ENCODE measurements at places on chromosomes 2 and 18. TPM values are rescaled to one million over a fixed set of nuclear protein-coding genes. Genes with fewer than 3 reads are reported as not detected.

GRCh38 chr2:100627330-100628300 is 64.8 kb downstream of the PDCL3 start:
- H3K36me3 ChIP-seq = no peaks in the 10 kb centered on the region
- peaks cover 20% of the 10 kb centered on the region for H3K27me3 ChIP-seq
- no peaks in the 10 kb centered on the region for H3K4me1 ChIP-seq
- no peak for DNase-seq
- no peak overlapping the region for H3K4me3 ChIP-seq

DNA sequence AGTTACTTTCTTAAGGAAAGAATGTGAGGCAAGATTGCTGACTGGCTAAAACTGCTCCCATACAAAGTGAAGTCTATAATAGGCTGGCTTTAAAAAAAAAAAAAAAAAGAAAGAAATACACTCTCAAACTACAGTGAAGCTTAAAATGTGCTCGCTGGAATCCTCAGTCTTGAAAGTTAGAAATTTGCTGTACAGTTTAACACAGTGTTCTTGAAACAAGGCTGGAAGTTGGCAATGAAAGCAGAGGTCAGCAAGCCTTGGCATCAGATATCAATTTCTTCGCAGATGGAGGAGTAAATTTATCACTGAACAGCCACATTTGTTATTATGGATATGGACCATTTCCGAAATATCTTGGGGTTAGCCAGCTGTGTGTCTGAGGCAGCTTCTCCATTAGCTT is 392.9 kb downstream of the ZNF516 start:
- H3K27ac ChIP-seq = no peak overlapping the region
- no peak overlapping the region for H3K4me3 ChIP-seq
- H3K36me3 ChIP-seq = no peaks in the 10 kb centered on the region
- DNase-seq = no peak
- no peaks in the 10 kb centered on the region for H3K4me1 ChIP-seq
- H3K27me3 ChIP-seq = no peaks in the 10 kb centered on the region

GRCh38 chr18:41818381-41819355 is 136.4 kb upstream of the PIK3C3 start:
- no peaks in the 10 kb centered on the region for H3K36me3 ChIP-seq
- H3K4me1 ChIP-seq = no peaks in the 10 kb centered on the region
- no peak for DNase-seq
- no peak overlapping the region for H3K27ac ChIP-seq

DNA sequence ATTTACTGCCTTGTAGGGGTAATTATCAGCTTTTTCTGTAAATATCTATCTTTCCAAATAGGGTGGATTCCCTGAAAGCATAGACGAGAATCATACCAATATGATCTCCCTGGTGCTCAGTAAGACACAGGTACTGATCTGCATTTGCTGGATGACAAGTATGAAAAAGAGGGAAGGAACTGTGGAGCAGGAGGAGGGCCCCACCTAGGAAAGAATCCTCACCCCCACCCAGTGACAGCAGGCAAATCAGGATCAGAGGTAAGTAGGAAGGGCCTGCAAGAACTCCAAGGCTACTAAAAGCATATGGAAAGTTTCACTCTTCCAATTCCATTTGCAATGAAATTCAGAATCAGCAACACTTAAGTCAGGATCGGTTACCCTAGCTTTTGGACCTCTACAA is 42.3 kb downstream of the METTL8 start:
- H3K36me3 ChIP-seq = no peaks in the 10 kb centered on the region
- DNase-seq = no peak

GRCh38 chr2:36172824-36173223 is 182.8 kb upstream of the CRIM1 start:
- H3K4me1 ChIP-seq = no peaks in the 10 kb centered on the region
- H3K36me3 ChIP-seq = no peaks in the 10 kb centered on the region
- DNase-seq = no peak
- no peaks in the 10 kb centered on the region for H3K27me3 ChIP-seq
- no peak overlapping the region for H3K27ac ChIP-seq
- H3K4me3 ChIP-seq = no peak overlapping the region

DNA sequence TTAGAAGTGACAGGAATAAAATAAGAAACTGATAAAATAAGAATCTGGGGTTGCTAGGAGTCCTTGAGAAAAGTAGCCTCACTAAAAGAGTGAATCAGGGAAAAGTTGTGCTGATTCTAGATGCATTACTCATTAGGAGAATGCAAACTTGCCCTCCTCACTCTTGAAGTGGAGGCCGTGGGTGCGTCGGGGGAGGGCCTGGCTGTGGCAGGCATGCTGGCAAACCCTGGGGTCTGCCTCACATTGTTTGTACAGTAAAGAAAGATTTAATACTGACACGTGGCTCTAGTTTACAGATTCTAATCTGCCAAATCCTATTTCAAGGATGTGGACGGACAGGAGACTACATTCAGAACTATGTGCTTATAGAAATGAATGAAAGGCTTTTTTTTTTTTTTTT is 41.9 kb downstream of the TANC1 start:
- no peaks in the 10 kb centered on the region for H3K27me3 ChIP-seq
- H3K4me1 ChIP-seq = no peaks in the 10 kb centered on the region
- no peak overlapping the region for H3K27ac ChIP-seq

GRCh38 chr2:203551778-203552177 is 16.7 kb upstream of the RAPH1 start:
- no peaks in the 10 kb centered on the region for H3K36me3 ChIP-seq
- H3K27me3 ChIP-seq = peaks cover 5% of the 10 kb centered on the region
- no peak overlapping the region for H3K27ac ChIP-seq
- H3K4me3 ChIP-seq = no peak overlapping the region
- DNase-seq = no peak
- no peaks in the 10 kb centered on the region for H3K4me1 ChIP-seq

- no peaks in the 10 kb centered on the region for H3K36me3 ChIP-seq
- H3K27ac ChIP-seq = no peak overlapping the region
- no peak for DNase-seq
- no peaks in the 10 kb centered on the region for H3K4me1 ChIP-seq
- peaks cover 81% of the 10 kb centered on the region for H3K27me3 ChIP-seq
Observed at GRCh38 chr2:130842770-130843169, 6.1 kb downstream of the ARHGEF4 start.

The MAP2 gene
- 0.13 TPM for total RNA-seq

The SERPINB10 gene
- not detected for total RNA-seq

The PRKAG3 gene
- total RNA-seq = not detected
